ENCODE measurements at places on chromosomes 4 and X.
A peak's percentile ranks its signal among the peaks of the same experiment; 100 is the strongest.

GRCh38 chr4:137994853-137995252 lies 247.3 kb downstream of the SLC7A11 start:
- no peak for DNase-seq

GRCh38 chr4:184473499-184474262 lies 669 bp downstream of the IRF2 start:
- DNase-seq, result no peak

GRCh38 chrX:97858592-97858991 lies 974.9 kb downstream of the RPA4 start:
- no peak for DNase-seq

DNA sequence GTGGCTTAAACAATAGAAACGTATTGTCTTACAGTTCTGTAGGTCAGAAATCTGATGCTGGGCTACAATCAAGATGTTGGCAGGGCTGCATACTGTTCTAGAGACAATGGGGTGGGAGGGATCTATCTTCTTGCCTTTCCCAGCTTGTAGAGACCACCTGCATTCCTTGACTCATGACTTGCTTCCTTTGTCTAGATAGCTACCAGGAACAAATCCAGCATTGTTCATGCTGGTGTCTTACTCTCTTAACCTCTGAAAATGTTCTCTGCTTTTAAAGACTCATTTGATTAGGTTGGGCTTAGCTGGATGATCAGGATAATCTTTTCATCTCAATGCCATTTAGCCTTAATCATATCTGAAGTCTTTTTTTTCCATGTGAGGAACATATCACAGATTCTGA lies 169.0 kb downstream of the ZNF330 start:
- no peak for DNase-seq

DNA sequence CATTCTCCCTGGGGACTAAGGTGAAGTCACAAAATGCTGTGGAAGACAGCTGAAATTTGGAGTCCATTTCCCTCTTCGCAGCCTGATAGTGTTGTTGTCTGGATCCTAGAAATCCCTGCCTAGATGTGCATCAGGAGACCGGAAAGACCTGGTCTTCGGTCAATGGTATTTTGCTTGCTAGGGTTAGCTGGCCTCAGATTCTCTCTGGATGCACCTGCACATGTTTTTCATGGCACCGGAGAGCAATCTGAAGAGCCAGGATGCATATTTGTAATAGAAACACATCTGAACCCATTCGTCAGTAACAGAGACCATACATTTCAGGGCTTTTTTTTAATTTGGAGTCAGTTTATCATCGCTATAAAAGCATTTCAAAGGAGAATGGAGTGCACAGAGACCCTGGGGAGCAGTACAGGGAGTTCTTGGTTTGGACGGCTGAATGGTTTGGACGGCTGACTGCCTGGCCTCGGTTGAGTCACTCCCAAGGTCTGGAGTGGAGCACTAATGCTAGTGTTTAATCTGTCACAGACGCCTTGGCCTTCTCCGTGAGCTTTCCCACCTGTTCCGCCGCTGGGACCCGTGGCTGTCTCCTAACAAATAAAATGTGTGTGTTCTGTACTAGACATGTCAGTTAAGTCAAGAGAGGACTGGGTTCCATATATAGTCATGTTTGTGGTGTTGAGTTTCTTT lies 7.5 kb upstream of the PDLIM3 start:
- no peak for DNase-seq

DNA sequence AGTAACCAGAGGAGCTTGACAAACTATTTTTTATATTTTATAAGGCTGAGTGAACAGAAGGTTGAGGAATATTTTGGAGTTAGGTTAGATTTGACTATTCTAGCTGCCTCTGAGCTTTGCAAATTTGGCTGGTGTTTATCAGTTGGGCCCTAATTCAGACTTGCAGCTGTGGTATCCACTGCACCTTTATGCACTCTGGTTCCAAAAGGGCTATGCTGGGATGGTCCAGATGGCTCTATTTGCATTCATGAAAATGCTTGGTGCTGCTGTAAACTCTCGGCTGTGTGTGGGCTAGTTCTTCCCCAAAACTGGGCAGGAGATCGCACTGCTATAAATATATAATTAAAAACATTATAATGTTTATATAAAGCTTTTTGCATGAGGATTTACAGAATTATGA lies 106.3 kb downstream of the REPS2 start:
- DNase-seq, result no peak

DNA sequence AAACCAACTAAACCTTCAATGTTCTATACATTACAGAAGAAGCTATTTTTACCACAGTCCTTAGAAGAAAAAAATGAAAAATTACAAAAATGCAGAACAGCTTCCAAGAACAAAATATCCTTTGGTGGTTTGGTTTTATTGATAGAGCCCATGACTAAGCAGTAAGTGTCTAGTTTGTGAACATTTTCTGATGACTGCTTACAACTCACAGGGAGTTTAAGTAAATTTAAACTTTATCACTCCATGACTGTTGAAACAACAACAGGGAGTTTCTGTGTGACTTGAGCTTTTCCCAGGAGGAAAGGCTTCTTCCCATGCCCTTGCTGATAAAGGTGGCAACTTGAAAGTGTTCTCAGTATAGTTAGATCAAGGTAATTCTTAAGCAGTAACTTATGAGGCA lies 2.9 kb downstream of the PF4 start:
- DNase-seq, result no peak

DNA sequence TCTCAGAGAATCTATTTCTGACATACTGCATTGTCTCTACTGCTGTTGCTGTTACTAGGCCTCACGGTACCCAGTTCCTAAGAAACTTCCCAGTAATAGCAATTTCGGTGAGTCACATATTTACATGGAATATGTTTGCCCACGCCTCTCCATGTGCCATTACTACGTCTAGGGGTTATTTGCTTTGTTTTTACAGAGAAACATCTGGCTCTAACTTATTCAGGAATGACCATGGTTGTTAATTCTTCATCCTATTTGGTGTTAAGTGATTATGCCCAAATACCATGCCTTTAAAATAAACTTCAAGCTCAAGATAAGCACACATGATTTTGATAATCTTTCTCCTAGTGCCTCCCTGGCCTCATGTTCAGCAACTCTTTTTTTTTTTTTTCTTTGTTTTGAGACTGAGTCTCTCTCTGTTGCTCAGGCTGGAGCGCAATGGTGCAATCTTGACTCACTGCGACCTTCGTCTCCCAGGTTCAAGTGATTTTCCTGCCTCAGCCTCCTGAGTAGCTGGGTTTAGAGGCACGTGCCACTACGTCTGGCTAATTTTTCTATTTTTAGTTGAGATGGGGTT lies 101.0 kb upstream of the HS3ST1 start:
- no peak for DNase-seq

- no peak for DNase-seq
Observed at GRCh38 chr4:165288639-165289422, 38.6 kb upstream of the MSMO1 start.

- no peak for DNase-seq
Observed at GRCh38 chrX:119643696-119644095, 37.5 kb upstream of the NKRF start.

DNA sequence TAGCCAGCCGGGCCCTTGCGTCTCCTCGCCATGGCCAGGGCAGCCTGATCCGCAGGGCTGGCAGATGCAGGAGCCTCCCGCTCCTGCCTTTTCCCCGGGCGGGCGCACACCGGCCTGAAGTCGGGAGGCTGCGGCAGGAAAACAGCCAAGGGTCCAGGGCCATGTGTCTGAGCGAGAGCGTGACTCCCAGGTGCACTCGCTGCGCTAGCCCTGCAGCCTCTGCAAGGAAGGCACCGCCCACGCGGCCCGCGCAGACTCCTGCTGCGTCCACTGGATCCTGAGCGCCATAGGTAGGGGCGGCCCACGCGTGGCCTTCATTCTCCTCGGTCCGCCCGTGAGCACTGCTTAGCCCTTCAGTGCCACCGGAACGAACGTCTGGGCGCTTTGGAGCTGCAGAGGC lies 379.9 kb downstream of the TRAM1L1 start:
- no peak for DNase-seq

GRCh38 chr4:54095110-54095825 lies 4.7 kb upstream of the GSX2 start:
- no peak for DNase-seq

DNA sequence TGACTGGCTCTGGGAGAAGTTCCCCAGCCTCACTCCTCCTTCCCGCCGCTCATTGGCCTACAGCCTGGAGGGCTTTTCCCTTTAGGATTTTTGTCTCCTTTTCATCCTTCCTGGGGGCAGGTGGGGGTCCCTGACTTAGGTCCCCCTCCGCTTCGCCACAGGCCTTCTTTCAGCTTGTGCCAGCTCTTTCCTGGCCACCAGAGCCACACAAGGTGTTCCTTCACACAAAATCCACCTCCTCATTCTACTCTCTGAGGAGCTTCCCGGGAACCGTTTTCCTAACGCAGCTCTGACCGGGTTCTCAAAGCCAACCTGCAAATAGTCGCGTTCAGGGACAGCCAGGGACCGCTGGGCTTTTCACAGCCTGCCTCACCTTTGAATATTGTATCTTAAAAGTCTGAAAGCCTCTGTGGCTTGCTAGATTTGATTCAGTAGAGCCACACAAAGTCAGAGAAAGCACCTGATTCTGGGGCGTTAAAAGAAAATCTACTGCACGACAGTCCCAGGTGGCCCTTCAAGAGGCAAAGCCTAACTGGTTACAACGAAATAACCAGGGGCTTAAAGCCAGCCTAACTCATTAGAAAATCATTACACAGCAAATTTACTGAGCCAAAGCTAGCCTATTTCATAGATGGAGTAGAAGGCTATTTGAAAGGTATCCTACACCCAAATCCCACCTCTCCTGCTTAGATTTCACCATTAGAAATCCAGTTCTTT lies 731 bp upstream of the GPC3 start:
- DNase-seq, result no peak

DNA sequence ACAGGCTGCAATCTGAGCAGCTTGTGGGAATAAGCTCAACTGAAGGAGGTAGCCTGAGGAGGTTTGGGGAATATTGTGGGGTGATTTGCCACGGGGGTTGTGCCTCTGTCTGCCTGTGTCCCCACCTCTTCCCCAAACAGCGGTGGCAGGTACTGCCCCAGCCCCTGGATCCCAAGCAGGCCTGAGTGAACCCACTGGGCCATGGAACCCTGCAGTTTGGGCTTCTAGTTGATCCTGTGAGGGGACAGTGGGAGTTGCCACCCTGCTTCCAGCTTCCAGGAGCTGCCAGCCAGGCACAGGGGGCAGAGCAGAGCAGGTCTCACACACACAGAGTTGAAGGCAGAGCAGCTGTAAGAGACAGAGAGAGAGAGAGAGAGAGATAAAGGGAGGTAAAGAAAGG lies 97.4 kb downstream of the PJA1 start:
- DNase-seq, result no peak

- DNase-seq, result no peak
Observed at GRCh38 chr4:165152527-165152926, 39.9 kb upstream of the TMEM192 start.

DNA sequence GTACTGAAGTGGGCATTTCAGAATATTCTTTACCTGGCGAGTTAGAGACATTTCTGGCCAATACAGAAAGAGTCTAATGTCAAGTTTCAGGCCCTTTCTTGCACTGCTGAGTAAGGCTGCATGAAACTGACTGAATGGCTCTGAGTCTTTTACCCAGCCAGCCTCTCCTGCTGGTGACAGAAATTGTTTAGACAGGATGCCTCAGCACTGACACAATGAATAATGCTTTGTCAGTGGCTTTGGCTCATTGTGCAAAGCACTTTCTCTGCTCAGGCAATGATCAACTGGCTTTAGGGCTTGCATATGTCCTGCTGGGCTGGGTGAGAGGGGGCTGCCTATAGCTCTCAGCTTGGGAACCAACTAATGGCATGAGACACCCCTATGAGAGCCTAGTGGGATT lies 45.5 kb downstream of the CLNK start:
- no peak for DNase-seq

GRCh38 chr4:84800256-84800655 lies 166.2 kb downstream of the WDFY3 start:
- no peak for DNase-seq

DNA sequence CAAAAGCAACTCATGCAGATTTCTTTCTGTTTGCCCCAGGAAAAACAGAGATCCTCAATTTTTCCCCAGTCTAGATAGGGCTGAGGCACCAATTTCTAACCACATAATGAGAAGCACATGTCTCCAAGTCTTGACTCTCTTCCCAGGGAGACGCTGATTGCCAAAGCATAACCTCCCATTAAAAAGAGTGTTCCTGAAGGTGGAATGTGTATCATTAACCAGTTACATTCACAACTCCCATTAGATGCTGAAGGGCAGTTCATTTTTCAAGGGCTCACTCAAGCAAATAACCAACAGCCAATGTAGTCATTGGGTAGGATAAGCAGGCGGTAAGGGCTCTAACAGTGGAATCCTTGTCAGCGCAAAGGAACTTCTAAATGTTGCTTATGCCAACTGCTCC lies 27.5 kb downstream of the TMEM47 start:
- DNase-seq, result no peak

GRCh38 chr4:187209921-187210613 lies 486.4 kb upstream of the FAT1 start:
- DNase-seq, result no peak

- no peak for DNase-seq
Observed at GRCh38 chrX:37787423-37787869, 7.6 kb downstream of the CYBB start.

- DNase-seq, result peak; percentile 22
Observed at GRCh38 chr4:140373328-140374129, at the start of gene SCOC. Gene SCOC (plus strand): TSS chr4:140373646. CDS start chr4:140379171, 5,525 bp downstream.

GRCh38 chr4:106512706-106513105 lies 144.1 kb upstream of the GIMD1 start:
- no peak for DNase-seq

DNA sequence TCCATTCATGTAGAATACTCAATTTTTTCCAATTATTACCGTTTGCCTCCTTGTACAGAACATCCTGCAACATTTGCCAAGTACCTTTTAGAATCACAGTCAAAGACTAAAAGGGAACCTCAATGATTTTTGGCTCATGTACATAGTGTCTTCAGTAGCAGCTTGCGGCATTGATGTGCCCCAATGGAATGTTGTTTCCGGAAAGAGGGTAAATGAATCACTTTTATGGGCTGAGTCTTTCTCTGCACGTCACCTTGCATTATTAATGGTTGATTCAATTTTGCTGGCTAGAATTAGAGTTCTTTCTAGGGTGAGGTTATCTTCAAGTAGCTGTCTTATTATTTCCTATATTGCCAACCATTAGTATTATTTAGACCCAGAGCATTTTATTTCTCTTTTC lies 116.9 kb upstream of the GABRA2 start:
- no peak for DNase-seq

DNA sequence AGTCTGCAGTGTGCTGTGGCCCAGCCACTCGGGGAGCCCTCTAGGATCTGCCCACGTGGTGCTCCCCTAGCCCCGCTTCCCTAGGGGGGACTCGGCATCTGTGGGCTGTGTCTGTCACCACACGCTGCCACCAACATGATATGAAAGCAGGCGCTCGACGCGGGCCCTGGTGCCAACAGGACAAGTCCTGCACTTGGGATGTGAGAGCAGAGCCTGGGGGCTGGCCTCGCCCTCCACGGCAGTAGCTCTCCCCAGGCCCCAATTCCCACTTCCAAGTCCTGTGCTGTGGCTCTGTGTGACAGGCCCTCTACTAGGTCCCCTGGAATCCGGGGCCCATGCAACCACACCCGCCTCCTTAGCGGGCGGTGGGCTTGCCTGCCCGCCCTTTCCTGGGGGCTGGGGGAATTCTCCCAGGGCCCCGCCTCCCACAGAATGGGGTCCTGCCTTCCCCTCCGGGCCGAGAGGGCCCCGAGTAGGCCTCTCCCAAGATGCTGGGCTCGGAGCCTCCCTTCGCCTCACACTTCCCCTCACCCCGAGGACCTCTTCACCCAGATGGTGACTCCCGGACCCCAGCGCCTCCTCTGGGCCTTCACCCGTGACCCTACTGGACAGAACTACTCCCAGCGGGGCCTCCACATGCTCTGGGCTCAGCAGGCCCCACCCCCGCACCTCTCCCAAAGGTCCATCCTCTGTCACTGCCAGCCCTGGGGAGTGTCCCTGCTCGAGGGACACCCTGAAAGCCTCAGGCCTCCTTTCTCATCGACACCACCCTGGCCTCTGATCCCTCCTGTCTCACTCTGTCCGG lies 11.2 kb downstream of the LRPAP1 start:
- DNase-seq, result no peak

All from cortex of kidney (tissue), 1 donor.